ENCODE measurements at places on chromosomes 7 and 10. TPM values are rescaled to one million over a fixed set of nuclear protein-coding genes. Genes with fewer than 3 reads are reported as not detected.

The SVIL gene
- 8.3 TPM for total RNA-seq

The PTF1A gene
- total RNA-seq = not detected

The MMP21 gene
- not detected for total RNA-seq

The FAM13C gene
- not detected for total RNA-seq

The MEOX2 gene
- total RNA-seq = not detected

The MSMB gene
- not detected for total RNA-seq

The HMX3 gene
- 0.32 TPM for total RNA-seq

The ORAI2 gene
- total RNA-seq = 15.4 TPM

- no peak overlapping the region for H3K4me3 ChIP-seq
- no peaks in the 10 kb centered on the region for H3K36me3 ChIP-seq
- H3K4me1 ChIP-seq = peaks cover 10% of the 10 kb centered on the region
- DNase-seq = no peak
- H3K27ac ChIP-seq = peak overlapping the region; percentile 59
Measured at GRCh38 chr10:67802767-67803538, 35.0 kb downstream of the DNAJC12 start.

GRCh38 chr10:66472156-66472555 is 453.7 kb upstream of the LRRTM3 start:
- no peaks in the 10 kb centered on the region for H3K4me1 ChIP-seq
- no peak for DNase-seq
- no peaks in the 10 kb centered on the region for H3K36me3 ChIP-seq
- H3K27ac ChIP-seq = no peak overlapping the region
- no peaks in the 10 kb centered on the region for H3K27me3 ChIP-seq

GRCh38 chr10:95247200-95247880 is 43.5 kb downstream of the PDLIM1 start:
- no peaks in the 10 kb centered on the region for H3K4me1 ChIP-seq
- H3K27me3 ChIP-seq = peaks cover 23% of the 10 kb centered on the region
- no peak for DNase-seq

- H3K4me3 ChIP-seq = peak overlapping the region; percentile 88
- peaks cover 63% of the 10 kb centered on the region for H3K36me3 ChIP-seq
- H3K27ac ChIP-seq = peak overlapping the region; percentile 97
- H3K27me3 ChIP-seq = no peaks in the 10 kb centered on the region
Measured at GRCh38 chr10:97428572-97428981, 2.6 kb downstream of the PGAM1 start.

DNA sequence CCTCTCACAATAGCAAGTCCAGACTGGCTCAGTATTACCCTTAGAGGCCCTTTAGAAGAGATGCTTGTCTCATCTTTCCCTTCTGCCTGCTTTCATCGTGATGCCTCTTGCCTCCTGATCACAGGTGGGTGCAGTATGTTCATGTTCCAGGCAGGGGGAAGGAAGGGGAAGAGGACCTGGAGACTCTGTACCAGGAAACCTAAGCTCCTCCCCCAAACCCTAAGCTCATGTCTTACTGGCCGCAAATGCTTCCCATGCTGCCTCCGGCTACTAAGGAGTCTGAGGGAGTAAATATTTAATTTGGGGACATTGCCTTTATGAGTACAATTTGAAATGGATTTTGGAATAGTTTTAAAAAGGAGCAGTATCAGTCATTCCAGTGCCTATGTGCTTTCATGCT is 192.6 kb downstream of the CDCA7L start:
- DNase-seq = no peak
- no peaks in the 10 kb centered on the region for H3K4me1 ChIP-seq
- no peaks in the 10 kb centered on the region for H3K36me3 ChIP-seq
- no peak overlapping the region for H3K27ac ChIP-seq

DNA sequence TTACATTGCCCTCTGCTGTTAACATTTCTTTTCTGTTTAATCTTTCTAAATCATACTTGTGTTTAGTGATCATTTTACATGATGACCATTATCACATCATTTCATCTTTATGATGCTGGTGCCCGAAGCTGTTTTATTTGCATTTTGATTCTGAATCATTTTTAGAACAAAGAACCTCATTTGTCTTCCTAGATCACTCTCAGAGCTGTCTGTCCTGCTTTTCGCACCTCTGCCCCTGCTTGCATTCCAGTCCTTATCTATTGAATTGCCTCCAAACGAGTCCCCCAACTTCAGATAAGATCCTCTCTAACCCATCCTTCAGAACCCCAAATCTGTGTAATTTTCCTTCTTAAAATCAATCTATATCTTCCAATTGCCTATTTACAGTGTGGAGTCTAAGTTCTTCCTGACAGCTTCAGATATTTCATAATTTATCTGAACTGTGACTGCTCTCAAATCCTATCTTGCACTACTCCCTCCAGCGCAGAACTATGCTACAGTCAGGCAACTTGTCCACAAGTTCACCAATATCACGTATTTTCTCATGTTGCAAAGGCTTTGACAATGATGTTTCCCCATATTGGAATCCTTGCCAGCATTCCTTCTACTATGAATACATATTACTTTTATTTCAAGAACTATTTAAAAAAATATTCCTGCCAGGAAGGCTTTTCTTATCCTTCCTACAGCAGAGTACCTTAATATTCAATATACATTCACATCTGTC is 346.5 kb upstream of the CACNA2D1 start:
- no peaks in the 10 kb centered on the region for H3K36me3 ChIP-seq
- DNase-seq = no peak
- H3K4me1 ChIP-seq = no peaks in the 10 kb centered on the region
- H3K27me3 ChIP-seq = no peaks in the 10 kb centered on the region
- H3K4me3 ChIP-seq = no peak overlapping the region
- H3K27ac ChIP-seq = no peak overlapping the region

GRCh38 chr10:100997360-100998182 is 2.0 kb upstream of the LZTS2 start:
- peak overlapping the region; percentile 92 for H3K27ac ChIP-seq
- peaks cover 18% of the 10 kb centered on the region for H3K4me1 ChIP-seq
- H3K4me3 ChIP-seq = peak overlapping the region; percentile 84
- peaks cover 8% of the 10 kb centered on the region for H3K36me3 ChIP-seq
- H3K27me3 ChIP-seq = no peaks in the 10 kb centered on the region

- DNase-seq = peak; percentile 70
- H3K27ac ChIP-seq = no peak overlapping the region
- peaks cover 11% of the 10 kb centered on the region for H3K27me3 ChIP-seq
- no peaks in the 10 kb centered on the region for H3K4me1 ChIP-seq
- no peak overlapping the region for H3K4me3 ChIP-seq
- no peaks in the 10 kb centered on the region for H3K36me3 ChIP-seq
Measured at GRCh38 chr10:14971867-14972448, 12.8 kb downstream of the MEIG1 start.

- H3K27ac ChIP-seq = peak overlapping the region; percentile 88
- H3K4me3 ChIP-seq = peak overlapping the region; percentile 84
- peaks cover 72% of the 10 kb centered on the region for H3K4me1 ChIP-seq
Measured at GRCh38 chr10:73875139-73875475, 752 bp upstream of the CAMK2G start.

GRCh38 chr7:84693483-84693882 is 493.4 kb downstream of the SEMA3D start:
- H3K27me3 ChIP-seq = no peaks in the 10 kb centered on the region
- H3K4me1 ChIP-seq = no peaks in the 10 kb centered on the region
- no peak for DNase-seq

DNA sequence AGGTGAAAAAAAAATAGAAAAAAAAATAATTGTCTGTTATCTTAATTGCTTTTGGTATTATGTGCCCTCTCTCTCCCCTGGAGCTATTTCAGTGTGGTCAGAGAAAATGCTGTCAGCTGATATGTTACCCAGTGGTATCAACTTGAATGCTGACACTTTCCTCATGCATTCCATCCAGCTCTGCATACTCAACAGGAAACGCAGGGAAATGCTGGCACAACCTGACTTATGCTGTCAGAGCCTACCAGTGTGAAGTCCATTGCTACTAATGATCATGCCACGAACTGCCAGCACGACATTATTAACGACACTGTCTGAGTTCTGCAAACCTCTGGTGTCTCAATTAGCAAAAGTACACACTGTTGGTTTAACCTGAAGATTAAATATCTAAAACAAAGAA is 182.8 kb downstream of the ZWINT start:
- DNase-seq = no peak
- no peaks in the 10 kb centered on the region for H3K36me3 ChIP-seq
- H3K4me1 ChIP-seq = no peaks in the 10 kb centered on the region
- H3K4me3 ChIP-seq = no peak overlapping the region
- no peak overlapping the region for H3K27ac ChIP-seq
- H3K27me3 ChIP-seq = no peaks in the 10 kb centered on the region

DNA sequence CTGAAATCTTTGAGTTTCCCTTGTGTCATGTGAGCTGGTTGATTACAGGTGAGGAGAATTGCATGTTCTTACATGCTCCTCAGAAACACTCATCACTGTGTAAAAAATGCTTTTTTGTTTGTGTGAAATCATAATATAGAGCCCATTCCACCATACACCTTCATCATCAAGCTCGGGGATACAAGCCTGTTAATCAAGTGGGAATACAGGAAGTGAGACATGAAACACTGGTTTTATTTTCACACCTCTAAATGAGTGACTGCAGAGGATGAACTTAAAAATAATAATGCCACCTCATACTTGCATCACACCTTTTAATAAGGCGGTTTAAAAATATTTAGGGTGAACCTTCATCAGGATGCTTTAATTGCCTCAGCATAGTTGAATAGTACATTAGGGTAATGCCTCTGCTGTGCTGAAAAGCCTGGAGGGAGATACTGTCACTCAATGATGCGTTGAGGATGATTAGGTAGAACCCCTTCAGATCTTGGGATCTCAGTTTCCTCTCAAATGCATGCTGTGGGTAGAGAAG is 164.6 kb downstream of the AUTS2 start:
- no peaks in the 10 kb centered on the region for H3K4me1 ChIP-seq
- no peaks in the 10 kb centered on the region for H3K27me3 ChIP-seq
- no peak overlapping the region for H3K4me3 ChIP-seq
- no peak overlapping the region for H3K27ac ChIP-seq
- no peaks in the 10 kb centered on the region for H3K36me3 ChIP-seq

GRCh38 chr10:132928261-132928660 is 14.1 kb downstream of the CFAP46 start:
- H3K4me3 ChIP-seq = no peak overlapping the region
- no peaks in the 10 kb centered on the region for H3K27me3 ChIP-seq
- H3K27ac ChIP-seq = no peak overlapping the region
- H3K4me1 ChIP-seq = peaks cover 25% of the 10 kb centered on the region

All from activated naive CD4-positive, alpha-beta T cell treated with anti-CD3 and anti-CD28 coated beads for 36 hours (primary cell).